ENCODE measurements at places on chromosomes 12 and 14.

GRCh38 chr14:103871596-103872480, 24.5 kb upstream of the PPP1R13B start:
- DNase-seq, result peak; percentile 54

DNA sequence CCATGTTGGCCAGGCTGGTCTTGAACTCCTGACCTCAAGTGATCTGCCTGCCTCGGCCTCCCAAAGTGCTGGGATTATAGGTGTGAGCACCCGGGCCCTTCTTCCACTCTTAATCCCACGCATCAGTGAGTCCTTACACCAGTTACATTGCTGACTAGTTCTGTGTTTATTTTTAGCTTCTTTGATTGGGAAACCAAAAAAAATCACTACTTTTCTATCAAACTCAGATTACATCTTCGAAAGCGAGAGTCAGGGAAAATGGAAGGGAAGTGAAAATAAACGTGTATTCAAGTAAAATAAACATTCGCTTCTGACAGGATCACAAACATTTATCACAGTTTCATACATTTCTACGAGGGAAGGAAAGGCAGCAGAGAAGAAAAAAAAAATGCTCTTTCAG, 32.2 kb downstream of the FGD6 start:
- no peak for DNase-seq

GRCh38 chr14:102754370-102755262, 22.6 kb upstream of the TRAF3 start:
- no peak for DNase-seq

- no peak for DNase-seq
Measured at GRCh38 chr12:5262885-5263284, 169.0 kb upstream of the NTF3 start.

DNA sequence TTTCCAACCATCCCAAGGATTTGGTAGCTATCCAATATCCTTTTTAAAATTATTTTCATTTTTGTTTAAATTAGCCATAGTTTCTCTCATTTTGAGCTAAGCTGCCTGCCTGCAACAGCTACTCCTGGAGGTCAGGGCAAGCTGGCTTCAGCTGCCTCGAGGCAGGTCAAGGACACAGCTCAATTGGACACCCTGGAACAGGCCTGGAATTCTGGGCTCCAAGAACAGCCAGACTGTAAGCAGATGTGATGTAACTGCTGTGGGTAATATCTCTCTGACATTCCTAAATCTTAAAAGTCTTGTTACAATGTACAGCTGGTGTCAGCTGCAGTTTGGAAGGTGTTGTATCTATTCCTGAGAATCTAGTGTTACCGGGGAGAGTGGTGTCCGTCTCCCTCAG, 119.8 kb downstream of the KCNK10 start:
- DNase-seq, result no peak

- no peak for DNase-seq
Measured at GRCh38 chr12:29551812-29552211, 54.3 kb upstream of the OVCH1 start.

- DNase-seq, result no peak
Measured at GRCh38 chr14:28254768-28255167, 511.8 kb upstream of the FOXG1 start.

GRCh38 chr14:30928462-30928861, 54.1 kb downstream of the COCH start:
- DNase-seq, result no peak

DNA sequence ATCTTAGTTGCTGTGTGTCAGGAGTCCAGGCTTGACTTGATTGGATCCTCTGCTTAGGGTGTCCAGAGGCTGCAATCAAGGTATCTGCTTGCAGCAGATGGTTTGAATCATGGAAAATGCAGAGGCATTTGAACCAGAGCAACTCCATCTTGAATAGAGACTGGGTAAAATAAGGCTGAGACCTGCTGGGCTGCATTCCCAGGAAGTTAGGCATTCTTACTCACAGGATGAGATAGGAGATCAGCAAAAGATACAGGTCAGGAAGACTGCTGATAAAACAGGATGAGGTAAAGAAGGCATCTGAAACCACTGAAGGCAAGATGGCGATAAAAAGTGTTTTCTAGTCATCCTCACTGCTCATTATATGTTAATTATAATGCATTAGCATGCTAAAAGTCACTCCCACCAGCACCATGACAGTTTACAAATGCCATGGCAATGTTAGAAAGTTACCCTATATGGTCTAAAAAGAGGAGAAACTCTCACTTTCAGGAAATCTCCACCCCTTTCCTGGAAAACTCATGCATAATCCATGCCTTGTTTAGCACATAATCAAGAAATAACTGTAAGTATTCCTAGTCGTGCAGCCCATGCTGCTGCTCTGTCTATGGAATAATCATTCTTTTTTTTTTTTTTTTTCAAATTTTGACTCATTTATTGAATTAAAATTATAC, 218.3 kb upstream of the CPNE8 start:
- DNase-seq, result no peak

GRCh38 chr12:75933101-75933500, 98.5 kb downstream of the PHLDA1 start:
- no peak for DNase-seq

- DNase-seq, result no peak
Measured at GRCh38 chr14:92317511-92317910, 5.5 kb upstream of the SLC24A4 start.

DNA sequence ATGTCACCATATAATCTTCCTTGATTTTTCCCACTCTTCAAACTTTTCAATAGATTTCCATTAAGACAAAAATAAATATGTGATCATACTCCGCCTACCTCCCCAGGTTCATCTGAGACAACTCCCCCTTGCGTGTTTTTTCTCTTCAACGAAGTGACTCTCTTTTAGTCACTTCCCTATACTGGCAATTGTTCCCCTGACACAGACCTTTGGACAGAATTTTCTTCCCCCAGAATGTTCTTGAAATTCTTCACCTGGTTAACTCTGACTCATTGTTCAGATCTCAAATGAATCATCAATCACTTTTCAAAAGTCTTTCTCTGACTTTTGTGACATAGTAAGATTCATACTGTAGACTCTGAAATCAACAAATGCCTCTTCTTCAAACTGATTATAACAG, 727.3 kb upstream of the LMO3 start:
- DNase-seq, result no peak

DNA sequence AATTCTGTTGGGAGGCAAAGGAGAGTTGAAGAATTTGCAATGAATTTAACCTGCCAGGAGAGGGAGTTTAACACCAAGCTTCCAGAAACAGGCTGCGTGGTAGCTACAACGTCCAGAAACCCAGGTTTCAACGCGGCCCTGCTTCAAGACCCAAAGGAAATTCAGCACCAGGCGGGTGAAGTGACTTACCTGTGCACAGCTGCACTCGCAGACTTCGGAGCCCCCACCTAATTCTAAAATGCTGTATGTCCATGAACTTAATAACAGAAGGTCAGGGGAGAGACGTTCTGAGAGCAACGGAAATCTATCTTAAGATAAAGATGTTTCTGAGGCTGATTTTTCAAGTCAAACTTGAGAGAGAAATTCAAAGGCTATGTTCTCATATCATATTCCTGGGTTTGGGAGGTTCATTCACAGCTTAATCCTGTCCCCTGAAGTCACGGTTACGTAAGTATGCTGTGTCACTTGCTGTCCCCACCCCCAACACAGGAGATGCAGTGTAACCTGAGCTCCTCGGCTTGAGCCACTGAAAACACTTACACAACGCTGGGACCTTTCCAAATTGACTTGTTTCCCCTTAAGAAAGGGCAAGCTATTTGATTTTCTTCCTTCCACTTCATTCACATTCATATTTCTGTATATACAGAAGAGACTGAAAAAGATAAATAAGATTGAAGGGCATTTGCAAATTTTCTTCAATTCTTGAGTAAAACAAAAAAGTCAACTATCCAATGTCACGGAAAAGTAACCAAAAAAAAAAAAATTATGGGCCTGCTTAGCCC, 22.7 kb downstream of the CLIP1 start:
- no peak for DNase-seq

- DNase-seq, result no peak
Measured at GRCh38 chr14:83960832-83961512, 1569.0 kb upstream of the FLRT2 start.

All from stimulated activated CD4-positive, alpha-beta T cell treated with anti-CD3 and anti-CD28 coated beads, Interleukin-1b, Interleukin-23, amount 100 ng/mL, for 24 hours (primary cell).